ENCODE measurements at places on chromosomes 16 and 17.

DNA sequence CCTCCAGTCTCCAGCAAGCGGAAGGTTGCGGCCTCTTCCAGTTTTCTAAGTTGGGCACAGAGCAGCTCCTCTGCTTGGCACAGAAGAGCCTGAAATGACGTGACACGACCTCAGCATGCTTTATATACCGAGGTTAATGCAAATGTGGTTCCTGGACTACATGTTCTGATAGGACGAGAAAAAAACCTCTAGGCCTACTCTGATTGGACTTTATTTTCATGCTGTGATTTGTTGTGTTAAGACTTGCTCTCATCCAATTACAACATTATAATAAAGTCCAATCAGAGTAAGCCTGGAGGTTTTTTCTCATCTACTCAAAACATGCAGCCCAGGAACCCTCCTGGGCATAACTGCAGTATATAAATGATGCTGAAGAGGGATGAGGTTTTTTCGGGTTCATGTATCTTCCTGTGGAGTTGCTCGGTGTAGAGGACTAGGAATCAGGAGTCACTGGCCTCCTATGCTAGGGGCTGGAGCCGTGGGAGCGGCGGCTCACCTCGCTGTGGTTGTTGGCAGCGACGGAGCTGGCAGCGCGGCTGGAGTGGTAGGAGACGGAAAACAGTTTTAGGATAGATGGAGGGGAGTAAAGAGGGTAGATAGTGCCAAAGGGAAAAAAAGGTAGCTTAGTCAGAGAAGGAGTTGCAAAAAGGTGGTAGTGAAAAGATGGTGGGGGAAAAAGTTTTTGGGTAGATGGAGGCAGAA is 878.0 kb downstream of the KCNJ18 start:
- no peak for DNase-seq

GRCh38 chr17:43599046-43599395 is 52.9 kb upstream of the ETV4 start:
- DNase-seq = no peak

- DNase-seq = no peak
These were observed 1.5 kb downstream of the MCRIP1 start for GRCh38 chr17:81831563-81831956.

- no peak for DNase-seq
These were observed 1053.4 kb upstream of the RBFOX1 start for GRCh38 chr16:6279286-6279685.

DNA sequence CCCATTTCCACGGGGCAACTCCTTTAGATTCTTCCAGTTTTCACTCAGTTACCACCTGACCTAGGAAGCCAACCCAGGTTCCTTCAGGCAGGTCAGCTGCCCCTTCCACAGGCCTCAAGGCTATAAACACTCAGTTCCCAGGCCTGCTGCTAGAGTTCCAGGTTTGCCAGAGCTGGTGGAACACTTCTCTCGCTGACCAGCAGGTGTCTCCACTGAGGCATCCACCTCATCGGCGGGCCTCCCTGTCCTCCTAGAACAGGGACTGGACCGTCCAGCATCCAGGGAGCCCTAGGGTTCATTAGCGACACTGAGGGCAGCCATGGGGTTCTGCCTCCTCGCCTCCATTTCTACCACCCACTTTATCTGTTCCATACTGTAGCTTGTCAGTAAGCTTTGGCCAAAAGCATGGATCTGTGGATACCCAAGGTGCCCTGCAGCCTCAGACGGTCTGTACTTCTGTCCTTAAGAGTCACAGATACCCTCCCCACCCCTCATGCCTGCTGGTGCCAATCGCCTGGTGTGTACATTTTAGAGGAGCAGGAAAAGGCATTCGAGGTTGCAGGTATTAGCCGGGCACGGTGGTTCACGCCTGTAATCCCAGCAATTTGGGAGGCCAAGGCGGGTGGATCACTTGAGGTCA is 29.0 kb downstream of the PIMREG start:
- DNase-seq = no peak

GRCh38 chr17:43669971-43670644 is 8.4 kb upstream of the MEOX1 start:
- no peak for DNase-seq
